ENCODE measurements at places on chromosomes 5 and 9. TPM values are rescaled to one million over a fixed set of nuclear protein-coding genes. Genes with fewer than 3 reads are reported as not detected.

ZNF618 gene
- total RNA-seq: 7.1 TPM

GABBR2 gene
- total RNA-seq: not detected

EIF4E1B gene
- total RNA-seq: not detected

ANKRD31 gene
- 0.05 TPM for total RNA-seq

EGFL7 gene
- total RNA-seq: 35.9 TPM

SLC6A7 gene
- not detected for total RNA-seq

CAPSL gene
- total RNA-seq: not detected

SNAPC4 gene
- 7.1 TPM for total RNA-seq

HAPLN1 gene
- total RNA-seq: 0.34 TPM

GNAQ gene
- 24.7 TPM for total RNA-seq

ADAMTS2 gene
- 112 TPM for total RNA-seq

TAF1L gene
- total RNA-seq: not detected

F2RL2 gene
- total RNA-seq: 8.2 TPM

TPD52L3 gene
- not detected for total RNA-seq

AJM1 gene
- 1.1 TPM for total RNA-seq

AGXT2 gene
- not detected for total RNA-seq

GFRA3 gene
- total RNA-seq: not detected

NIPAL4 gene
- total RNA-seq: 0.93 TPM

LRRC26 gene
- total RNA-seq: not detected

LRRC19 gene
- total RNA-seq: not detected

ZNG1A gene
- total RNA-seq: 34.4 TPM

MZB1 gene
- total RNA-seq: not detected

NKD2 gene
- 13.9 TPM for total RNA-seq

CDC20B gene
- total RNA-seq: not detected

CMYA5 gene
- total RNA-seq: 0.25 TPM

MYOT gene
- total RNA-seq: not detected

GFI1B gene
- not detected for total RNA-seq

RANBP6 gene
- 12.6 TPM for total RNA-seq

ZNF658 gene
- total RNA-seq: 2.4 TPM

NPR2 gene
- 31.5 TPM for total RNA-seq

EGR1 gene
- total RNA-seq: 28.6 TPM

CHSY3 gene
- 6.3 TPM for total RNA-seq

SH3TC2 gene
- 0.24 TPM for total RNA-seq

MLANA gene
- not detected for total RNA-seq

STPG3 gene
- total RNA-seq: not detected

GFPT2 gene
- 98.0 TPM for total RNA-seq

POC5 gene
- total RNA-seq: 4.8 TPM

RASEF gene
- total RNA-seq: not detected

C8G gene
- total RNA-seq: not detected

TMOD1 gene
- 0.39 TPM for total RNA-seq

OR2V2 gene
- total RNA-seq: not detected

FOXD4 gene
- 0.12 TPM for total RNA-seq

PPP2R2B gene
- not detected for total RNA-seq

ZBED3 gene
- 7.4 TPM for total RNA-seq

PNPLA7 gene
- total RNA-seq: 3.3 TPM

EXOSC2 gene
- 16.9 TPM for total RNA-seq

PDE8B gene
- not detected for total RNA-seq

ADAMTS6 gene
- total RNA-seq: 1.7 TPM

Measured in cardiac ventricle fibroblast (primary cell).